ENCODE measurements at places on chromosomes 3 and 15.

GRCh38 chr15:26667222-26667988 is 105.5 kb downstream of the GABRB3 start:
- no peak for DNase-seq

DNA sequence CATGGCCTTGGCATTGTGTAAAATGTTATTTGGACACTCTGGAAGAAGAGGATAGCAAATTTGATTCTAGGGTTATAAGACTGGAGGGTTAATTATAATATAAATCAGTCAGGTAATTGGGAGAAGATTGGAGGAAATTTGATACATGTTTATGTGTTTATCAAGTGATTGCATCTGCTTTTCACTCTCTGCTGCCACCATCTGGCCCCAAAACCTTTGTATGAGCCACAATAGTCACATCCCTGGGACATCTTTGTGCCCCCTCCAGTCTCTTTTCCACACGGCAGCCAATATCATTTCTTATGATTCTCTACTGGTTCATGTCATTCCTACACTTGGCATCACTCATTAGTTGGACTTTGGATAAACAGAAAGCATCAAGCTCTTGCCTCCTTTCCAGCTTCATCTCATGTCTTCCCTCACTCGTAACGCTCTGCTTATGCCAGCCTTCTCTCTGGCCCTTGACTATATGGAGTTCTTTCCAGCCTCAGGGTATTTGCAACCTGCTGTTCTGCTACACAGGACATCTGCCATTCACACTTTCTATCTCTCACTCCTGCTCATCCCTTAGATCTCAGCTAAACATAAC is 602.3 kb upstream of the SUCLG2 start:
- no peak for DNase-seq

DNA sequence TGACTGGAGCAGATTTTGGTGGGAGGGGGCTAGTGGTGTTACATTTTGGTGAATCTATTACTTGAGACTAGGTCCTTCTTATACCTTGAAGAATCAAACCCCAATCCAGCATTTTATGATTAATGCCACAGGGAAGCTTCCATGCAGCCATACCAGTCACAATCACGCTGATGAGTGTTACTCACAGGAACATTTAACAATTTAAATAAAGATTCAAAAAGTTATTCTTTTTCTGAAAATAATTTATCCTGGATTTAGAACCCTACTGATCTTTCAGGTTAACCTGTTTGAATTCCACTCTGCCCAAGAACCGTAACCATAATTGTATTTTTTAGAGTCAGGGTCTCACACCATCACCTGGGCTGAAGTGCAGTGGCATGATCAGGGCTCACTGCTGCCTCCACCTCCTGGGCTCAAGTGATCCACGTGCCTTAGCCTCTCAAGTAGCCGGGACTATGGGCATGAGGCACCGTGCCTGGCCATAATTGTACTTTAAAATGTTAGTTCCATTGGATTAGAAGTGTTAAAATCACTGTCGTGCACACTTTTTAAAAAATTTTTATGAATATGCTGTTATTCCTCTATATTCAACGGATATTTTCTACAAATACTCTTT is 929 bp upstream of the MTMR10 start:
- no peak for DNase-seq

DNA sequence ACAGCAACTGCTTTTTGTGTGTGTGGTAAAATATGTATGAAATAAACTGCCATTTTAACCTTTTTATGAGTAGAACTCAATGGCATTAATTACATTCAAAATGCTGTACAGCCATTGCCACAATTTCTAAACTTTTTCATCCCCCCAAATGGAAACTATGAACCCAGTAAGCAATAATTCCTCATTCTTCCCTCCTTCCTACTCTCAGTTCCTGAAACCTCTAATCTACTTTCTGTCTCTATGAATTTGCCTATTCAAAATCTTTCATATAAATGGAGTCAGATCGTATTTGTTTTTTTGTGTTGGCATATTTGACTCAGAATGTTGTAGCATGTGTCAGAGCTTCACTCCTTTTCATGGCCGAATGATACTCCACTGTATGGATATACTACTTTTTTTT is 5.3 kb upstream of the BLM start:
- DNase-seq = no peak

DNA sequence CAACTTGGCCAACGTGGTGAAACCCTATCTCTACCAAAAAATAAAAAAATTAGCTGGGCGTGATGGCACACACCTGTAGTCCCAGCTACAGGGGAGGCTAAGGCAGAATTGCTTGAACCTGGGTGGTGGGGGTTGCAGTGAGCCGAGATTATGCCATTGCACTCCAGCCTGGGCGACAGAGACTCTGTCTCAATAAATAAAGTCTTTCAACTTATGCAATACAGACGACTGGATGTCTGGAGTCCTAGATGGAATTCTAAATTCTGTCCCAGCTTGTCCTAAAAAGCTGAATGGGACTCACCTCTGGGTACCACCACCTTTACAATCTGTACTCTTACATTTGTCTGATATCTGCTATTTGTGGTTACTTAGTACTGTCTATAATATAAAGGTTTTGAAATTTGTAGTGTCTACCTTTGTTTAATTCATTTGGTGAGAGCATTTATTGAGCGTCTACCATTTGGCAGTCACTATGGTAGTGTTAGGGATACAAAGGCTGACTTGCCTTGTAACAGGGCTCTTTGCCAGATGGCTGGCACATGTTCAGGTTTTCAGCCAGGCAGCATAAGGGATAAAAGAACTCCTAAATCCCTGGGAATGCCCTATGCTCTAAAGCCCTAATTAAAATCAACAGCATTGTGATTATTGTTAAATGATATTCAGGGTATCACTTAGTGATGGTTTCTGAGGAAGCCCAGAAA is 7.2 kb upstream of the ZNF609 start:
- no peak for DNase-seq

- DNase-seq = no peak
Measured at GRCh38 chr3:116051040-116051439, 394.2 kb downstream of the LSAMP start.

DNA sequence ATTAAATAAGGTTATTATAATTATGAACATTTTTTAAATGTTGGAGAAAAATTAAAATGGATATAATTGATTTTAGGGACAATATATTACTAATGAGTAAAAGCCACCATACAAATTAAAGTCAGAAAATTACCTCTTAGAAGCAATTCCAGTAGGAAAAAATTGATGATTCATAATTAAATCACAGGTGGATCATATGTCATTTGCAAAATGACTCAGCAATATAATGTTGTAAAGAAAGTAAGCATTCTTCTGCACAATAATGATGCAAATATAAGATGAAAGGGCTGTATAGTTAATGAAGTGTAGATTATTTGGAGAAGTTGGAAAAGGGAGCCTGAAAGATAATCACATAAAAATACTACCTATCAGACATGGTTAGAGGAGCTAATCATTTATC is 25.8 kb downstream of the ZPLD1 start:
- no peak for DNase-seq

DNA sequence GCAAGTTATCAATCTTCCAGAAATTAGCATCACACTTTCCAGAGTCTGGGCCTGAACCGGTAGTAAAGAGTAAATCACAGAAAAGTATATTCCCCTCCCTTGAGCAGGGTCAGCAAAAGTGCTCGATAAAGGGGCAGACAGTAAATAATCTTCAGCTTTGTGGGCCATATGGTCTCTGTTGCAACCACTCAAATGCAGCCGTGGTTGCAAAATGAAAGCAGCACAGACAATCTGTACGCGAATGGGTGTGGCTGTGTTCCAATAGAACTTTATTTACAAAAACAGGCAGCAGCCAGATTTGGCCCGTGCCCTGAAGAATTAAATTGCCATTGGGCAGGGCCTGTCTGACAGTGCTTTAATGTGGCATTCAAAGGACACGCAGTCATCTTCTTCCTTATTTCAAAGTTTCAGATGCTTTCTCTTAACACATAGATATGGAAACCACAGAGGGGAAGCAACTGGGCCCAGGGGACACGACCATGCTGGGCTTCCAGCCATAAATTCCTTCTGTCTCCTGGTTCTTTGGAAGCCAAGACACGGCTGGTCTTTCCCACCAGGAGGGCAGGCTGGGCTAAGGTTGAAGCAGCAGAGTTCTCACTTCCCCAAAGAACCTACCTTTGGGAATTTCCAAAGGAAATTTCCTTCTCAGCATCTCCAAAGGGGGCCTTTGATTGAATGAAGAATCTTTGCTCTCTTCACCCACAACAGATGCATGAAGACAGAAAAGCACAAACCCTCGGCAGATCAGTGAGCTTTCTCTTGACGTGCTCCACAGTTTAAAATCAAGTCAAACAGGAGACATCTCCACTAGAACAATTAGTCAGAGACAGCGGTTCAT is 489.8 kb upstream of the PROK2 start:
- no peak for DNase-seq

DNA sequence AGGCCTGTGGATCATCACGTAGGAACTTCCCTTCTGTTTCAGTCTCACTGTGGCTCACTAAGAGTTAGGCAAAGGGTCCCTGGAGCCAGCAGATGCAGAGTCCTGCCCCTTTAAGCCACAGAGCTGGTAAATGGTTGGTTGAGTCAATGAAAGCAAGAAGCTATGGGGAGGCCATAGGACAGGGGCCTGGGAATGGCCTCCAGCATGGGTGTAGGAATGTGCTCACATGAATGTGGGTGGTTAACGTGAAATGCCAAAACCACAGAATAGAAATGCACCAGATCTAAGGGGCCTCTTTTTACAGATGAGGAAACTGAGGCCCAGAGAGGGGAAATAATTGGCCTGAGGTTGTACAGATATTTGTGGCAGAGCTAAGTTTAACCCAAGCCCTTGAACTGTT is 150.3 kb downstream of the TLE3 start:
- DNase-seq = no peak

- no peak for DNase-seq
Measured at GRCh38 chr3:150079029-150079739, 108.5 kb upstream of the PFN2 start.

GRCh38 chr15:96285729-96286254 is 44.7 kb upstream of the NR2F2 start:
- no peak for DNase-seq

- DNase-seq = no peak
Measured at GRCh38 chr3:3178498-3179328, 778 bp downstream of the CRBN start.

GRCh38 chr3:187838016-187838540 is 92.8 kb upstream of the BCL6 start:
- DNase-seq = no peak

GRCh38 chr3:119497820-119498185 is 544 bp upstream of the TIMMDC1 start:
- no peak for DNase-seq

DNA sequence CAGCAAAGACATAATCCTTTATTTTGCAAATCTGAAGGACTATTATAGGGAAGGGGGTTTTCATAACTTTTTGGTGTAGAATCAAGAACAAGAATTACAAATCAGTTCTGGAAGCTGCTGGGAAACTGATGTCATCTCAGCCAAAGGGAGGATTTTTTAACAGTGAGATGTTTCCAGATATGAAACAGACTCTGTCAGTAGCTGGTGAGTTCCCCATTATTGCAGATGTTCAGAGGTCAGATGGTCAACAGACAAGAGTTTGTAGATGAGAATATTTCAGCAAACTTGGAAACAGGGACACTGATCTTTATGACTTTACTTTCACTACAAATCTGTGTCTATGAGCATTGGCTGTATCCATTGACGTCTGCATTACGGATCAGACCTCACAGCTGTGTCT is 71.9 kb upstream of the LPP start:
- DNase-seq = no peak

- DNase-seq = no peak
Measured at GRCh38 chr3:105032541-105032940, 334.2 kb upstream of the ALCAM start.

GRCh38 chr15:71330638-71331162 is 215.4 kb downstream of the THSD4 start:
- no peak for DNase-seq

GRCh38 chr3:167437428-167438139 is 36.3 kb downstream of the SERPINI2 start:
- DNase-seq = no peak

- no peak for DNase-seq
Measured at GRCh38 chr3:72462595-72463011, 385.6 kb downstream of the SHQ1 start.

DNA sequence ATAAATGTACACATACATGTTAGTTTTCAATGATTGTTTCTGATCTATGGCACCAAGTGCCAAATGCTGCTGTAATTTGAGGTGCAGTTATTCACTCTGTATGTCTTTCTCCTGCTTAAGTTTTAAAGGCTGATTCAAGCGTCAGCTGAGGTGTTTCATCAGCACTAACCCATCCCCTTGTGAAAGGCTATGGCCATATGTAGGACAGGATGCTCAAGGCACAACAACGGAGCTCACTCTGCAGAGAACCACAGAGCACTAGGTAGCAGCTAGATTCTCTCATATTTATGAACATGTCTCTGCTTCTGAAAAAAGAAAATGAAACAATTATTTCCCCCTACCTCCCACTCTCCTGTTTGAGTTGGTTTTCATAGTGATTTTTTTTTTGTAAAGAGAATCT is 340.0 kb upstream of the TMCO5A start:
- DNase-seq = no peak

DNA sequence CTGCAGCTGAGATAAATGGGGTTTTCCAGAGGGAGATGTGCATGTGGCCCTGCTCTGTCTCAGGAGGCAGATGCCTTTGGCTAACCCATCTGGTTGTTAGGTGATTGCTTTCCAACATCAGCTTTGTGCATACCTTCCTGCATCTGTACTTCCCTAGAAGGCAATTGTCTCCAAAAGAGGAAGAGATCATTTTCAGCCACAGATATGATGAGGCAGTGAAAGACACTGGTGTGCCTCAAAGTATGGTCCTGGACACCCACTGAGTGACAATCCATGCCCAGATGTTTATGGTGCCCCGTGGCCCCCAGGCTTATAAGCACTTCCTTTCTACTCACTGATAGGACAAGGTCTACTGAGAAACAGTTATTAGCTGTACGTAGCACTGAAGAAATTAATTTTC is 117.5 kb upstream of the NR2F2 start:
- no peak for DNase-seq

Measured in activated CD4-positive, CD25-positive, alpha-beta regulatory T cell treated with anti-CD3 and anti-CD28 coated beads, Interleukin-2, amount 50 U/mL, for 16 hours (primary cell).